ENCODE measurements at places on chromosomes 2 and 18. TPM values are rescaled to one million over a fixed set of nuclear protein-coding genes. Genes with fewer than 3 reads are reported as not detected.

DNA sequence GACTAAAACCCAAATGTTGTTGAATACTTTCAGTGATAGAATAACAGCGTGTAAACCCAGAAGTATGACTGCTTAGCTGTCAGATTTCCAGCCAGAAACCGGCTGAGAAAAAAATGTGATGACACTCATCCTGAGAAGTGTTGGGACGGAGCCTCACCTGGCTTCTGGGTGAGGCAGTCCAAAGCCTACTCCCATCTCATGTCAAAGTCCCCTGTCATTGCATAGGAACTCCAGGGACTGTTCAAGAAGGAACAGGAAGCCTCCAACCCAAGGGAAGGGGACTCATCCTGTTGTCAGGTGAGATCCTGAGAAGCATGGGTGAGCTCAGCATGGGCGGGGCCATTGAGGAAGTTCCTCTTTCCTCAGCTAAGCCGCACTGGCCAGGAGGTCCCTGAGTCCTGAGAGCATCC lies 11.3 kb upstream of the CHRNA1 start:
- DNase-seq: no peak

GRCh38 chr2:25983735-25984134 lies 1.4 kb upstream of the KIF3C start:
- DNase-seq: no peak

DNA sequence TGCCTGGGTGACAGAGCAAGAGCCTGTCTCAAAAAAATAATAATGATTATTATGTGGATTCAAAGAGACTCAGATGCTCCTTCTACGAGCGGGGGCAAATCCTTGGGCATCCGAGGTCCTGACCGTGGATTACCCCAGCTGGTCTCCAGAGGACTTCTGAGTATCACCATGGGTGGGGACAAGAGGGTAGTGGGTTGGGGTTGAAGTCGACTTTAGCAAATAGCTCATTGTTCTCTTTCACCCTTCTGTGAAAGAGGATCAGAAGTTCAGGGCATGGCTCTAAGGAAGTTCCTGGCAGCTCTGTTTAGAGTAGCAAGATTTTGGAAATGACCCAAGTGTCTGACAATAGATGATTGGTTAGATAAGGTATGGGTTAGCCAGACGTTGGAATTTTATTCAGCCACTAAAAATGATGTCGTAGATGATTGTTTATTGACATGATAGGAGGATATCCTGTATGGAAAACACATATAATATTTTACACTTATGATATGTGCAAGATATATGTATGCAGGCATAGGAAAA lies 59.0 kb upstream of the SPRED2 start:
- no peak for DNase-seq

DNA sequence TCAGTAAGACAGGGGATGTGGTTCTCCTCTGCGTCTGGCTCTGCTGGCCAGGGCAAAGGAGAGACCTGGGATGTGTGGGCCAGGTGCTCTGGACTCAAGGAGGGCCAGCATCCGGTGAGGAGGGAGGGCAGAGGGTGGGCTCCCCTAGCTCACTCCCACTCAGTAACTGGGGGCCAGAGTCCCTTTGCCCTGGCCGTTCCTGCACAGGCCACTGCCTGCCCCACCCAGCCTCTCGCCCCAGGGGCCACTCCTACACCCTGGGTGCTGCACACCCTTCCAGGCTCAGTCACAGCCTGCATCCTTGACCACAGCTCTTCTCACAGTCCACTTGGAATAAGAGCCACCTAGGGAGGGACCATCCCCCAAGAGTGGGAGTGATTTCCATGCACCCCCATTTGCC lies 41.0 kb downstream of the SNED1 start:
- DNase-seq: no peak

DNA sequence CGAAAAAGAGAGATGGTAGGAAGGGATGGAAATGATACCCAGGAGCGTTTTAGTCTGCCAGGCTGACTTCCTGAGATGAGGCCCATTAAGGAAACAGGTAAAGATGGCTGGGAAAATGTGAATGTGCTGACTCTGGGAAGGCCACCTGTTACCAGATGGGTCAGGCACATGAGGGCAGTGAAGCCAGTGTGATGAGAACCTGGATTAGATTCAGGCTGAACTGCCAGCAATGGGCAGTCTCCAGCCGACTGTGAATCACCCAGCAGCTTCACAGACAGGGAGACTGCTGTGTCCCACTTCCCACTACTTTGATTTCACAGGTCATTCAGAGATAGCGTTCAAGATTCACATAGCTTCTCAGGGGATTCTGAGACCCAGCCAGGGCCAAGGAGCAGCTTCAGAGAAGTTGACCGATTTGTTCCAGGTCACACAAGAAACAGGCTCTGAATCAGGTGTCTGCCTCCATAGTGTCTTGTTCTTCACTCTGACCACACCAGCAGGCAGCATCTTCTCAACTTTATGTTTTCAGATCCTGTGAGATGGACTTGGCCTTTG lies 26.4 kb downstream of the CAPN13 start:
- DNase-seq: no peak

GRCh38 chr2:46706264-46706983 lies 209.2 kb downstream of the MCFD2 start:
- DNase-seq: no peak

DNA sequence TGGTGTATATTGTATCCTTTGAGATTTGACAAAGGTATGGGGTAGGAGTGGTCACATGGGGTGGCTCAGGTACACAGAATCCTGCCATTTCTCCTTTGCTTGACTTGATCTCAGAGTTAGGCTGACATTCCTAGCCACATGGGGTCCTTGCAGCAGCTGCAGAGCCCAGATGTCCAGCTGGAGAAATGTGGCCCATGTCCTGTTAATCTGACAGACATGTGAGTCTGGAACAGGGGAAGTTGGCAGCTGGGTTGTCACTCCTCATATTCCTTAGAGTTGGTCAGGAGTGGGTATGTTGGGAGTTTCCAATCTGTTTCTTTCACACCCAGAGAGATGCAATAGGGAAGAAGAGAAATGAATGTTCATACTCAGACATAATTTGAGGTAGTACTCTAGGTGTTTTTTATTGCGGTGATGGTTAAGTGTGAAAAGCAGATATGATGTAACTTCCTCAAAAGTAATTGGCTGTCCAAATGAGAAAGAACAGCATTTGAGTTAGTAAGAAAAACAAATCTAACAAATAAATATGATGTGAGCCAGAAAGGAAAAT lies 402.6 kb upstream of the MEIS1 start:
- DNase-seq: no peak

GRCh38 chr18:56627991-56628390 lies 10.4 kb downstream of the TXNL1 start:
- DNase-seq: no peak

DNA sequence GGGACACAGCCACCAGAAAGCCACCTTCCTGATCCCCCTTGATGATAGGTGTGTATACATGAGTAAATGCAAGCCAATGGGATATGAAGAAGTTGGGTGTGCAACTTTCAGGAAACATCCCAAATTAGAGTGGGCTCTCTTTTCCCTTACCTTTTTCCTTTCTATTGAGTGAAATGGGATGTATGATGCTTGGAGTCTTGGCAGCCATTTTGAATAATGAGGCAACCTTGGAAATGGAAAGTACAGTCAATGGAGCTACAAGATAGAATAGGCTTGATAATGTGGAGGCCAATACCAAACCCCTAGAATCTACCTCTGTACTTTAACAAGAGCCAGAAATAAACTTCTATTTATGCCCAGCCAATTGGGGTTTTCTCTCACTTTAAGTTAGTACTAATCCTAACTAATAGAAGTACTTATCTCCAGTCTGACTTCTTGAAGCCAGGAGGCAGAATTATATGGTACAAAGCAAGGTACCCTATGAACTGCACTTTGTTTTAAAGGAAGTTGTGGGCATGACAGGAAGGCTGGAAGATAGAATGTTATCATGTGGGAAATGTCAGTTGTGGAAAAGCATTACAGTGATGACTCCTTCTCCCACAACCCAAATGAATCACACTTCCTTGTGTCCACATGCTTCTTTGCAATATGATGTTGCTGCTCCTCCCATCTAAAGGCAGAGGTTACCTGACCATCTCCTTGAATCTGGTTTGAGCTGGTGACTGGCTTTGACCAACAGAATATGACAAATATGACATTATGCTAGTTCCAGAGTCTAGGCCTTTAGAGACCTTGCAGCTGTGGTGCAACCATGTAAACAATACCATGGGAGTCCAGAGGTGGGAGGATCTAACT lies 12.9 kb upstream of the NABP1 start:
- DNase-seq: no peak

GRCh38 chr18:48715711-48716361 lies 177.0 kb downstream of the CTIF start:
- peak; percentile 75 for DNase-seq

DNA sequence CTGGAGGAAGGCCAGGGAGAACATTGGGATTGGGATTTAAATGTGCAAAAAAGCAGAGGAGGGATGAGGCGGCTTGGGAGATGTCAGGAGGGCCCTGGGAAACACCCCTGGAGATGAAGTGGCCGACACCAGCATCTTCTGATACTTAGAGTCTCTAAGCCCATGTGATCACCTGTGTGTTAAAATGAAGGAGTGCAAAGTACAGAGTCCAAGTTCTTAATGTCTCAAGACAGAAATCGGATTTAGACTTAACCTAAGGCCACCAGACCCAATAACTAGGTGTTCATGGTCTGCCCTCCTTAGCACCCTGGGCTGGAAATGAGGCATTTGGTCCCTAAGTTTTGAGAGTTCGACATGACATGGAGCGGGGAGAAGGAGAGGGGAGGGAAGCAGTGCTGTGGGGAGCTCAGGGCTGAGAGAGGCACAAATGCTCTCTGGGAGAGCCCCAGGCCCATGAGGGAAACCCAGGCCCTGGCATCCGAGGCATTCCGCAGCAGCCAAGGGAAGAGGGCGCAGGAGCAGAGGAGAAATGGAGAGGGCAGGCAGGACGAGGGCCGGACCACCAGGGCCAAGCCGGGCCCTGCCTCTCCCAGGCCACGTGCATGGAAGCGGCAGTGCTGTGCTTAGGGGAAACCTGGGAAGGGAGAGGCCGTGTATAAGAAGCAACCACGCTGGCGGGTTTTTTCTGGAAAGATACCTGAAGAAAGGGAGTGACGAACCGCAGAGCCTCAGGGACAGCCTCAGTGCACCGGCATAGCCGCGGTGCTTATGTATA lies 63.3 kb downstream of the SFXN5 start:
- DNase-seq: no peak

DNA sequence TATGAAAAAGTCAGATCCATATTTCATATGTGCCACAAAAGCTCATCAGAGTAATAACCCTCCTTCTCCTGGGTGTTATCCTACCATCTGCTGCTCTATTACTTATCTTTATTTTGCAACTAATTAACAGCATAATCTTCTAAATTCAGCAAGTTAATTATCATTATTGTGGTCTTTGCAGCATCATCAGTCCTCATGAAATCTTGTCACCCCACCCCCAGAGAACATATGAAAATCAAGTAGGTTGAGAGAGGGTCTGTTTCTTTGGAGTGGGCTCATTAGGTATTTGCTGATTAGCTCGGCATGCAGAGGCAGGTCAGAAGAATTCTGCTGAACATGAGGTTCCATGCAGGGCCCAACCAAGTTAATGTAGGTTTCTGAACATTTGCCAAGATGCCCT lies 64.8 kb downstream of the ATF2 start:
- no peak for DNase-seq

DNA sequence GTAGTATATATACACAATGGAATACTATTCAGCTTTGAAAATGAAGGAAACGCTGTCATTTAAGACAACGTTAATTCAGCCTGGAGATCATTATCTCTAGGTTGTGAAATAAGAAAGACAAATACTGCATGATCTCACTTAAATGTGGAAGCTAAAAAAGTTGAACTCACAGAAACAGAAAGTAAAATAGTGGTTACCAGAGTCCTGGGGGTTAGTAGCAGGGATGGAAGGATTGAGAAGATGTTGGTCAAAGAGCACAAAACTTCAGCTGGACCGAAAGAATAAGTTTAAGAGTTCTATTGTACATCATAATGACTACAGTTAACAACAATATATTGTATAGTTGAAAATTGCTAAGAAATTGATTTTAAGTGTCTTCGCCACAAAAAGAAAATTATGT lies 670.3 kb downstream of the NR4A2 start:
- no peak for DNase-seq

GRCh38 chr2:121093692-121094091 lies 191.3 kb downstream of the TFCP2L1 start:
- DNase-seq: no peak

DNA sequence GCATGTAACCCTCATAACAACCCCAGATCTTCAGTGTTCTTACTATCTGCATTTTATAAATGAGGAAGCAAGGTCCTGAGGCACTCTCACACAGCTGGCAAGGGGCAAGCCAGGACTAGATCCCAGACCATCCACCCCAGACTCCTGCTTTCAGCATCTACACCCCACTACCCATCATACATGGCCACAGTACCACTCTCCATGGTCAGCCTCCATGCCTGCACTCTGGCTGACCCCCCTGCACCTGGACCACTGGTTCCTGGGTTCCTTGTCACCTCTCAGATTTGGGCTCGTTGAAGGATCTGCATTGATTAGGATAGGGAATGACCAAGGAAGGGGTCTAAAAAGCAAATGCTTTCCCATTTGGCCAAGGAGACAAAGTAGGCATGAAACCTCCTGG lies 36.0 kb upstream of the TEX51 start:
- no peak for DNase-seq

DNA sequence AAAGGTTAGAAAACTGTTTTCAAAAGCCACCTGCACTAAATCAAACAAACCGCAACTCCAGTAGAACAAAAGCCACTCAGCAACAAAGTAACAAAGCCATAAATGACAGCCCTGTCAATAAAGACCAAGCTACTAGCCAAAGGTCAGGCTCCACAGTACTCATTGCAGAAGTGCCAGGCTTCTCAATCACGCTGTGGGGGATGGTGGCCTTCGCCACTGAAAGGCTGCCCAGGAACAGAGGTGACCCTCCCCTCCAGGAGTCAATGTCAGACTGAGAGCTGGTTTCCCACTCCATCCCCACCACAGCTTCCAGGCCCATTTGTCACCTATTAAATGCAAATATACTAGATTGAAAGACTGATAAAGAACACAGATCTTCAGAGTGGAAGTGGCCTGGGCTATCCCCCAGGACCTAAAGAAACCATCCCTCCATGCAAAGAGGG lies 5.9 kb downstream of the ATP8B1 start:
- DNase-seq: peak; percentile 70

- peak; percentile 65 for DNase-seq
Observed at GRCh38 chr2:129923265-129924091, 56.0 kb upstream of the RAB6C start.

DNA sequence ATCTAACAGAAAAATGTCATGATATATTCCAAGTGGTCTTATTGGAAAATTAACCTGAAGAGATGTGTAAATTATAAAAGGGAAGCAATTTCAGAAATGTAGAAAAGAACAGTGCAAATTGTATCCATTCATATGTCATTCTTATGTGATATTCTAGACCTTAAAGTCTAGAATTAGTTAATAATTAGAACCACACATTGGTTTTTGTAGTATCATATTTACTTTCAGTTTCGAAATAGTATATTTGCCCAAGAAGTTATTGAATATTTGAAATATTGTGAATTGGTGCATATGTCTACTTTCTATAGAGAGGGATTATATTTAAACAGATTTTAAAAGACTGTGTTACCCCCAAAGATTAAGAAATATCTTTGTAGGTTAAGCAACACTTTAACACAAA lies 1348.6 kb upstream of the ACVR2A start:
- DNase-seq: no peak

GRCh38 chr2:207993151-207993763 lies 32.1 kb downstream of the PLEKHM3 start:
- DNase-seq: no peak

The MEP1B gene
- total RNA-seq: not detected

The CPLX4 gene
- not detected for total RNA-seq

The IL36A gene
- total RNA-seq: not detected

The CAPN13 gene
- 17.0 TPM for total RNA-seq

The CNDP1 gene
- total RNA-seq: not detected

The GAREM2 gene
- total RNA-seq: 0.49 TPM

The NR4A2 gene
- 10.5 TPM for total RNA-seq

The RND3 gene
- 36.5 TPM for total RNA-seq

The POTEI gene
- not detected for total RNA-seq
